Umbilical cord (tissue), 2 donors: ENCODE measurements at places on chromosomes 5 and 9.

DNA sequence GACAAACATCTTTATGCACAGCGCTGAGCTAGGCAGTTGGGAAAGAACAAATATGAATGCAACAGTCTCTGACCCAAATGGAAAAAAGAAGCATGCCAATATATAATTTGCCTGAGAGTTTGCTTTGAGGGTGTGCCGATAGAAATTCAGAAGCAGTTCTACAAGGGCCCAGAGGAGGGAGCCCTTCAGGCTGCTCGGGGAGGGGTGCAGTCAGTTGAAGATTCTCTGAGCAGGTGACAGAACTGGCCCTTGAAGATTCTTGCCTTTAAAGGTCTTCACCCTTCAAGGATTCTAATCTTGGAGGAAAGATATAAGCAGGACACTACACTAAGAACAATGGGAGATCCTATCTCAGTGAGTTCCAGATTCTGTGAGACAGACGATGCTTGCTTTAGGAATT, 3.7 kb upstream of the PAPPA start:
- no peak for DNase-seq

DNA sequence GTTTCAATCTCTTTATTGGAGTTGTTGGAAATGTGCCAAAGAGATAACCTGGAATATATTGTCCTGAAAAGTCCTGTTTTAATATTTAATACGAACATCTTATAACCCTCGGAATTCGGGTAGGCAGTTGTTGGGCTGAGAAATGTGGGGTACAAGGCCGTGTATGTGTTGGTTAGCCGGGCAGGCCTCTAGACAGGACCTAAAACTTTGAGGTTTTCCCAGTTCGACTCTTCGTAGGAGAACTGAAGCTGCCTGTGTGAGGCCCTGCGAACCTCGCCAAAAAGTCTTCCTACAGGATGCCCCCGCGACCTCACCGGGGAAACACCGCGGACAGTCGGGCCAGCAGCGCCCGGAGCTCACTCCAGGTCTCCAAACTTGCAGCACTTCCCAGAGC, 583 bp upstream of the TJP2 start:
- no peak for DNase-seq

GRCh38 chr5:9148242-9148641, 397.6 kb downstream of the SEMA5A start:
- no peak for DNase-seq

- no peak for DNase-seq
Measured at GRCh38 chr9:5435912-5436311, 1.8 kb downstream of the PLGRKT start.

GRCh38 chr5:97454015-97454414, 271.0 kb upstream of the RIOK2 start:
- peak; percentile 68 for DNase-seq

- DNase-seq: no peak
Measured at GRCh38 chr5:24714746-24715145, 70.0 kb upstream of the CDH10 start.

GRCh38 chr5:37208883-37209797, 40.0 kb downstream of the CPLANE1 start:
- peak; percentile 9 for DNase-seq

GRCh38 chr9:88681434-88681833, 146.5 kb downstream of the NXNL2 start:
- no peak for DNase-seq

- no peak for DNase-seq
Measured at GRCh38 chr5:150119421-150120061, 33.2 kb upstream of the CSF1R start.

DNA sequence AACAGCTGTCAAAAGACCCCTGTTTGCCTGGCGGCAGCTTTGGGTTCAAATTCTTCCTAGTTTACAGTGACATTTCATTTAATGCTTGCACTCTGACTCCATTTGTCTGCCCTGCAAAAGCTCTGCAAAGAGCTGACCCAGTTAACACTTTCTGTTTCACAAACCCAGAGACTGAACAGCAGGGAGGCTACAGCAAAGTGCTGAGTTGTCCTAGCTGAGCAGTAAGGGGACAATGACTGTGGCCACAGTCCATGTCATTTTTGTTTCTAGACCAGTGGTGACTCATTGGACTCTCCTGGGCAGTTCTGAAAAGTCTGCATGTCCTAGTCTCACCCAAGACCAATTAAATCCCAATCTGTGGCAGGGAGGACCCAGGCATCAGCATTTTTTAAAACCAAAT, 994.8 kb upstream of the WWC1 start:
- DNase-seq: no peak

GRCh38 chr5:68395926-68396511, 180.5 kb downstream of the PIK3R1 start:
- no peak for DNase-seq

DNA sequence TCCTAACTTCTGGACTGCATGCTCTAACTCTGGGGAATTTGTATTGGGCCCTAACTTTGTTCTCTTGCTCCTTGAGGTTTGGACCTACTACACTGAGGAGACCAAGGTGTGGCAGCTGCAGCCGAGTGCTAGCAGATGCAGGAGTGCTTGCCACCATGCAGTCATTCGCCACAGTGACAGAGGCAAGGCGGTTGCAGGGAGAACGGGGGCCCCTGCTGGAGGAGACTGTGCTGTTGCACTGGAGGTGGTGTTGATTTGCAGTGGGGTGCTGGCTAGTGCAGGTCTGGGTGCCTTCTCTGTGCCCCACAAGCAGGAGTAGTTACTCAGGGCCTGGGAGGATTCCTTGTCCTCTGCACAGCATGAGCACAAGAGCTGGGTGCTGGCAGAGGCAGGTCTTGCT, 22.4 kb upstream of the DIRAS2 start:
- DNase-seq: no peak

DNA sequence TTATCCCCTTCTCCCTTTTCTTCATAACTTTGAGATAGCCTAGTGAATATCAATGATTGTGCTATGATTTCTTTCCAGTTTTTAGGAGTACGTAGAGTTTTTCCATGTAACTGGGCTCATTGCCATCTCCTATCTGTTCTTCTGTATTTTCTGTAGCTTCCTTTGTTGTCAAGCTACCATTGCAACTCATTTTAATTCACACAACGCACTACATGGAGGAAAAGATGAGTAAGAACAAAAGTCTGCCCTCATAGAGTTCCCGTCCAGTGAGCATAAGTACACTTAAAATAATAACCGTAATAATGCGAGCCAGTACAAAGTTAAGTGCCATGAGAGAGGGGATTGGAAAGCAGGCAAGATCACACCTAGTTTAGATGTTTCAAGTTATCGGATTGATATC, 177.7 kb downstream of the PAM start:
- no peak for DNase-seq

DNA sequence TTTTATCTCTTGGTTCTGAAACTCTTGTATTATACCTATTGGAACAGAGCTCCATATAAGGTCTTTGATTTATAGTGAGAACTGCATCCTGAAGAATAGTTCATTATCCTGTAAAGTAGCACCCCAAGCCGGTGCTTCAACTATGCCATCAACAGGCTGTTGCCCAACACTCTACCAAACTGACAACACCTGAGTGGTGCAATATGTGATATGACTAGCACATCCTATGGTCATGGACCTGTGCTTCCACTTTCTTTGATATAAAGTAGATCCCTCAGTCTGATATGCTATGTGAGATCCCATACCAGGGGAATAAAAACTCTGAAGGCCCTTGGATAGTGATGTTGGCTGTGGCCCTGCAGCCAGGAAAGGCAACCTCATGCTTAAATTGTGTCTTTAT, 15.8 kb downstream of the CSF2 start:
- no peak for DNase-seq

- no peak for DNase-seq
Measured at GRCh38 chr5:170483701-170484458, 19.9 kb upstream of the KCNIP1 start.

DNA sequence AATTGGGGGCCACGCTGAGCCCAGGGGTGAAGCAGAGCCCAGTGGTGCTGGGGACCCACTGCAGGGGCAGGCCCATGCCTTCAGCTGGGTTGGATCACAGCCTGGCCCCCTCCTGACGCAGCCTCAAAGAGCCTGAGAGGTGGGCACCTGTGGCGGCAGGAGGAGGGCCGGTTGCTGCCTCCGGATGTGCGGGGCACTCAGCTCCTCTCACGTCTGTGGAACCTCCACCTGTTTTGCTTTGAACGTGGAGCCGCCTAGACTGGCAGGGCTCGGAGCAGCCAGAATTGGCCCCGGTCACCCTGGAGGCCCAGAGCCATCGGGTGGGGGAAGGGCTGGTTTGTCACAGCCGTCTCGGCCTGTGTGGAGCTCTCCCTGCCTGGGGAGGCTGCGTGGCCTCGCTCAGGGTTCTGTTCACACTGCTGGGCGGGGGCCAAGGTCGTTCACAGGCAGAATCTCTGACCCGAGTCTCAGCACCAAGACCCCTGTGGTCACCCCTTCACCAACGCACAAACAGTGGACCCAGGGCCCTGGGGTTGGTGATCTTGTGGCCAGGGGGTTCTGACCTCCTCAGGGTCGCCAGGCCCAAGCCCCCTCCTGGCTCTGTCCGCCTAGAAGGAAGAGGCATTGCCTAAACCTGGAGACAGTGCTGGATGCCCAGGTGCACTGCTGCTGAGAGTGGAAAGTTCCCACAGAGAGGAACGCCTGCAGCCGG, 9.2 kb upstream of the SLC9A3 start:
- no peak for DNase-seq

- DNase-seq: no peak
Measured at GRCh38 chr9:79371948-79372555, 199.7 kb upstream of the TLE4 start.

GRCh38 chr9:33697171-33697570, 98.2 kb upstream of the PRSS3 start:
- no peak for DNase-seq

DNA sequence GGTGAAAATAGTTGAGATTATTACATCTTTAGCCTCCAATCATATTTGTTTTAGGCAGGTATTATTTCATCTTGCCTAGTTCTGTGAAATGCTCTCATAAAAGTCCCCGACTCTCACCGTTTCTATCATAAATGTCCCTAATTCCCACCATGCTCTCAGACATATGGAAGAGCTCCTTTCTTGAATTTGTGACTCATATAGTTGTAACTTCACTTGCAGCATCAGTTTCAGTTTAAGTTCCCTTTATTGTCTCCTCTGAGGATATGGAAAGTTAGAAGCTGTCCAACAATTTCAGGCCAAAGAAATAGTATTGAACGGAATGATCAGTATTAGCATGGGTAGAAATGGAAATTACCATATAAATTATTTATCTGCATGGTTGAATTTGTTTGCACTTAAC, 187.5 kb upstream of the NR4A3 start:
- no peak for DNase-seq

DNA sequence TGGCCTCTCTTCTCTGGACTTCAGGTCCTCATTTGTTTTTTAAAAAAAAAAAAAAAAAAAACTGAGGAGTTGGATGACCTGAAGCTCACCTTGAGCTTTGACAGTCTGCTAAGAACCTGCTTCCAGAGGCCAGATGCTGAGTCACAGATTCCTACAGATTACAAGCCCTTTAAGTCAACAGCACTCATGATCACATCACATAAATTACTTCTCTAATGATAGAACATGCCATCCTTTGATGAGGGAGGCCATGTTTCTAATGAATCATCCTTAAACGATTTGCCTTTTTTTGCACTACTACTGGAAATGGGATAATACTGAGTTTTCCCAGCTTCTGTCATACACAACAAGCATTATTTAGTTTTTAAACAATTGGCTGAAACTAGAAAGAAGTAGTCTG, 34.2 kb upstream of the MYOT start:
- DNase-seq: peak; percentile 61

DNA sequence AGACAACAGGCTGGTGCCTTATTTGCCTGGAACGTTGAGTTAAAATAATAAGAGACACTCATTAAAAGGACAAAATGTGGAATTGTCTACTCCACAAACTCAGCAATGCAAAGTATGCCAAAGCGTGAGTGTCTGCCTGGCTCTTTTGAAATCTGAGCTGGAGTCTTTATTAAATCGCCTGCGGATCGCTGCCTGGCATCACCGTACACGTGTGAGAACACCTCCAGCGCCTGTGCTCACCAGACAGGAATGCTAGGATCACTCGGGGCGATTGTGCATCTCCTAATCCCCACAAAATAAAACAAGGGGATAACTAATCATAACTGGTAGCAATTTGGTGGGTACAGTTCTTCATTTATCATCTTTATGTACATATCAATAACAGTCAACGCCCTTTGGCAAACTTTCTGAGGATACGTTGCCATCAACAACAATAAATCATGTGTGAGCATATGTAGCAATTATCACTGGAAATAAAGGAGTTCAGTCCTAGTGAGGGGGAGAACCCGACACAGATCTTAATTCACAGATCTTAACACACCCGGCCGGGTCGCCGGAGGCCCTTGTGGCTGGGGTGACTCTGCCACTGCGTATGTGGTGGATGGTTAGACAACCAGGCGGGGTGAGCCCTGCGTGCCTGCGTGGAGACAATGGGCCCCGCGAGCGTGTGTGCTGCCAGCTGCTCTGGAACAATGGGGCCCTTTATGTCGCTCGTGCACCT, 284.9 kb upstream of the IRX1 start:
- DNase-seq: peak; percentile 72

DNA sequence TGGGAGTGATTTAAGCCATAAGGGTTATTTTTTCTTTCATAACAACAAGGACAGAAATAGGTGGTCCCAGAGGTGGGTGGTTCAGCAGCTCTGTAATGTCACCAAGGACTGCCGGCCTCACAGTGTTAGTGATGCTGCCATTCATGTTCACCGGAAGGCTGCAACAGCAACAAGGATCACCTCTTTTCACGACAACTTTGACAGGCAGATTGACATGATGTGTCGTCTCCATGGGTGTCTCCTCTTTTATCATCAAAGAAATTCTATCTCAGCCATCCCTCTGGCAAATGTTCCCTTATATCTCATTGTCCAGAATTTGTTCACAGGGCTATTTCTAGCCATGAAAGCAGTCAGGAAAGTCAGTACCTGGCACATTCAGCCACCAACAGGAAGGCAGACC, 231.5 kb downstream of the SH3GL2 start:
- DNase-seq: no peak

GRCh38 chr5:10709409-10709808, 51.6 kb downstream of the DAP start:
- DNase-seq: no peak

GRCh38 chr9:6214434-6214833, 1.2 kb upstream of the IL33 start:
- DNase-seq: no peak

- peak; percentile 35 for DNase-seq
Measured at GRCh38 chr9:120030847-120031246, 549.1 kb downstream of the CDK5RAP2 start.
